NCI-H1694 treated with DMSO at 0.1 percent for 48 hours (cell line): ENCODE measurements at places on chromosomes 6 and 20.

GRCh38 chr6:109117346-109118035 is 22.2 kb downstream of the CEP57L1 start:
- DNase-seq = no peak

- DNase-seq = no peak
Observed at GRCh38 chr6:21295506-21296240, 297.9 kb upstream of the SOX4 start.

DNA sequence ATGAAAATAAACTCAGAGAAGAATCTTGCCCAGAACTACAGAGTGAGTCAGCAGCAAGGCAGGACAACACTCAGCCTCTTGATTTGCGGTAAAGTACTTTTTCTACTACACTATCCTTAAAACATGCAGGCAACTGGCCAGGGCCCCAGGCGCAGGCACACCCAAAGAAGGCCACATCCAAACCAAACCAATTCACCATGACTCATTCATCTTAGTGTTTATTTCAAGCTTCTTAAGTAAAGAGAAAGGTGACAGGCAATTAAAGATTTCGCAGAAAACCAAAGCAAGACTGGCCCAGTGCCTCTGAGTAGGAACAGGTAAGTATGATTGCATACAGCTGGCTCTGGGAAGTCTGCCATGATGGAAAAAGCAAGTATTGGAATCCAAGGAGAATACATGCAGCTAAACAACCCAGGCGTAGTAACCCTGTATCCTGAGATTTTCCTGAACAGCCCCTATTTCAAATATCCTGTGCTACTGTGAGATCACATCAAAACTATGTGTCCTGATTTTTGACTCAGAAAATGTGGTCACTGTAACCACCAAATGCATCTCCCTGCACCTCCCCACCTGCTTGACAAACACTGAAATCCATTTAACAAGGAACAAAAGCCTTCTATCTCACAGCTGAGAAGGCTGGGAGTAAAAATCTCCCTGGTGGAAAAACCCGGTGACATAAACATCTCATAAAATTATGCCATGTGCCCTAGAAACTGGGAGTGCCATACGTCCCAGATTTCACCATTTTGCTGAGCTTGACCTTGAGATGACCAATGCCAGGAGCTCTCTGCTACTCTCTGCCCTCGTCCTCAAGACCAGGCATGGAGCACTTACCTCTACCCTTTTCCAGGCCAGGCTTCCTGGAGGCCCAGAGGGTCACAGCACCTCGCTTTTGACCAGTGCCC is 12.4 kb downstream of the WFDC3 start:
- no peak for DNase-seq

DNA sequence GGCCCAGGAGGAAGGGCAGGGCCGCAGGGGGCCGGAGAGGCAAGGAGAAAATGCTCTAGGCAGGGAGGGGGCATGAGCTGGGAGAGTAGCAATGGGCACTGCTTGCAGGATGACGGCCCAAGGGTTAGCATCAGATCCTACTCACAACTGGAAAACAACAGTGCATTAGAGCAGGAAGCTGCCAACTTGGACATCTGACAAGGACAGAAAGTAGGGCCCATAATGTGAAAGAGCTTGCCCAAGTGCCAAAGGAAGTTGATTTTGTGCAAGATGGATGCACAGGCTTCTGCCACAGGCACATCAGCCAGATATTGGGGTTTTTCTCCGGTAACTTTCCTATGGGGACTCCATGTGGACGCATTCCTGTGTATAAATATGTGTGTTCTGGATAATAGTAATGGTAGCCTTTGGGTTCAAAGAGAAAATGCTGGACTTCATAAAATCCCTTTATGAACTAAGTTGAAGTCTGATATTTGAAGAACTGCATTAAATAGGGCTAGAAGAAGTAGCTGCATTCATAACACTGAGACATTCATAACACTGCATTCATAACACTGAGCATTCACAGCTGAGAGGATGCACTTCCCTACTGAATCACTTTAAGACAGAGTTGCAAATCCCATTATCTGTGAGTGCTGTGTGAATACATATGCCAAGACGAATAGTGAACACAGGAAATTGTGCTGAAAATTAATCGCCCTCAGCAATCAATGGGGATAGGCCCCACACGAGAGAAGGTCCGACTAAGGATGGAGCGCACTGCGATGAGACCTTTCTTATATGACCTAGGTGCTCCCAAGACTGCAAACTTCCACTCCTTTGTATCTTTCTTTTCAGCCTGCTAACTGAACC is 235.6 kb upstream of the PRDM1 start:
- no peak for DNase-seq

- no peak for DNase-seq
Observed at GRCh38 chr6:112235956-112236355, 18.4 kb downstream of the LAMA4 start.

DNA sequence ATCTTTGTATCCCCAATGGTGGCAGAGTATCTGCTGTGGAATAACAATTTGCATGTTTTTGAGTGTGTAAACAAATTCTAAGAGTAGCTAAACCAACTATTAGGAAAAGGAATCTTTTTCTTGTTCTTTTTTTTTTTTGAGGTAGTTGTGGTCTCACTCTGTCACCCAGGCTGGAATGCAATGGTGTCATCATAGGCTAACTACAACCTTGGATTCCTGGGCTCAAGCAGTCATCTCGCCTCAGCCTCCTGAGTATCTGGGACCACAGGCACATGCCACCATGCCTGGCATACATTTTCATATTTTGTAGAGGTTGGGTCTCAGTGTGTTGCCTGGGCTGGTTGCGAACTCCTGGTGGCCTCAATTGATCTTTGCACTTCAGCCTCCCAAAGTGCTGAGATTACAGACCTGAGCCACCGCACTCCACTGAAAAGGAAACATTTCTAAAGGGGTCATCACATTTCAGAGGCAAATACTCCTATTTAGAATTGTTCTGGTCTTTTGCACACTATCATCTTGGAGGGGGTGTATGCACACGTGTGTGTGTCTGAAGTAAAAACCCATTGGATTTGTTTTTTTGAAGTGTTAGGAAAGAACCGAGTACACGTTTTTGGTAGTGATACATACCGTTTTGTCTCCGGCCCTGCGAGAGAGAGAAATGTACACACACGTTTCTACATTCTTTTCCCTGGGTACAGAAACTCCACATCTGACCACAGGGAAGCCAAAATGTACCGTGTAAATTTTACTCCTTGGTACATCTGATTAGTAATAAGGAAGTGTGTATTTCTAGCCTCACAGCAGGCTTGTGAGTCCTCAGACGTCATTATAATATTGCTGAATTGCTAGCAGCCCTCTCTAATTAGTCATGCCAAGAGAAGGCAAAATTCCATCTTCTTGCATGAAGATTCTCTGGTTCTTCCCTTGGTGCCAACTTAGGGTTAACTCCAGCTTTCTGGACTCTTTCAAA is 183.6 kb downstream of the JARID2 start:
- DNase-seq = no peak

DNA sequence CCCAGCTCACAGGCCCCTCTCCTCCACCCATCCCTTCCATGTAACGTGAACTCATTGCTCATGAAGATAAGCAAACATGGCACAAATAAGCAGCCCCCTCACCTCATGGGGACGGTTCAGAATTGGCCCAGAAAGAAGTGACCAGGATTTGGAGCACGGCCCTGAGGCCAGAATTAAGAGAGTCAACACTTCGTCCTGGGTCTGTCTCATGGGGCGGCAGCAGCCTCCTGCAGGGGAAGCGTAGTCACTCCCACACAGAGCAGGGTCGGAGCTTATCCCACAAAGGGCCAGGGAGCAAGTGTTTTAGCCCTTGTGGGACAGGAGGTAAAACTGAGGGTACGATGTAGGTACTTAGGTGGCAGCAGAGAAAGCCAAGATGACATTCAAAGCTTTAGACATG is 28.6 kb upstream of the DACT2 start:
- no peak for DNase-seq

DNA sequence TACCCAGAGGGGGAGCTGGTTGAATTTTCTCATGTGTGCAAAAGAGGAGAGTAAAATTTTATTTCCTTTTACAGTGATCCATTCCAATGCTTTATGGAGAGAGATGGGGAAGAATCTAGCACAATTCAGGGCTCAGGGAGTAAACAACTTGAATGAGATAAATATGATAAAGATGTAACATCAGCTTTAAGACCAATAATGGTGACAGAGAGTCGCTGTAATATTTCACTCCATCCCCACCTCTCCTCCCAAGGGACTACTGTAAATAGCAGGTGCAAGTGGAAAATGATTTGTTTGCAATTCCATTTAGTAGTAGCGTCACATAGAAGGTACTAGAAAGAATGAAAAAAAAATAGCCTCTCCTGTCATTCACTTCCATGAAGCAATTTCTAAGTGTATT is 4.8 kb downstream of the CRISP3 start:
- no peak for DNase-seq

GRCh38 chr6:99607416-99608036 is 893 bp downstream of the PRDM13 start:
- DNase-seq = no peak

DNA sequence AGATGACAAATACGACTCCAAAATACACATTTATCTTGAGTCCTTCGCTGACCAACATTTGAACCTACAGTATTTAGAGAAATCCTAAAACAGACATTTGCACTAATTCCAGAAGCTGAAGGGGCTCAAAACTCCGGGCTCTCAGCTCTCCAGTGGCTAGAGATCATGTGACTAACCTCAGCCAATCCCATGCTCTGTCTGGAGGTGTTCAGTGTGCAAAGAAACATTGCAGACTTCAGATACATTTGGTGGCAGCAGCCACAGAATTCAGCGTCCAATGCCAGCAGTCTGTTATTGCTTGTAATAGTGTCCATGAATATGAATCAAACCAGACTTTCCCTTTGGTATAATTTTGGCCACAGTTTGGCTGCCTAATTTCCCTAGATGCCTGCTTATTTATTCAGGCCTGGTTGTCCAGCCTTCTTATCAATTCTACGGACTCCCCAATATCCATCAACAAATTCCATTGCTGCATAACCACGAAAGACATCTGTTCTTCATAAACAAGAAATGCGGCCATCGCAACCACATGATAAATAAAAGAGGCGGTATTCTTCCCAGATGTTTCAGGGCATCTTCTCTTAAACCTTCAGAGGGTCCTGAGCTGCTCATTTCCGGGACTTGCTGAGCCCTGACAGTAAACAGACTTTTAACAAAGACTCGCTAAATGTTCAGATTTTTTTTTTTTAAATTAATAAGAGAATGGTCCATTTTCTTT is 14.5 kb upstream of the CYP24A1 start:
- DNase-seq = no peak

DNA sequence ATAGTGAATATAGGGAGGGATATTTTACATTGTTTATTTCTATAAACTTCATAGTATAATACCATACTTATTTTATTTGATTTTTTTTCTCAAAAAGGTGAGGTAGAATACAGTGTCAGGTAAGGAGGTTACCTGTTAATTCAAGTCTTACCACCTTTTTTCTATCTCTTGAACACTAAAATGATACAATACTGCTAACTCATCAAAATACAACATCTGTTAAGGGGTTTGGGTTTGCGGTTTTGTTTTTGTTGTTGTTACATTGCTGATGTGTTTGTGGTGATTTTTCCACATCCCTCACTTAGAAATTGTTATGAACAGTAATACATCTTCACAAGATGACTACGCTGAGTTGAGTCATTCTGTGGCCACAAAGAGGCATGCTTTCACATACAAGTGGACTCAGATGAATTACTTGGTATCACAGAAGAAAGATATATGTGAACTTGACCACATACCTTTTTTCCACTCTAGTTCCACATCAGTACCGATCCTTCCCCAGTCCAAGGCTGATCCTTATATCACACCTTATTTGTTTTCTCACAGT is 139.4 kb upstream of the ID4 start:
- no peak for DNase-seq

DNA sequence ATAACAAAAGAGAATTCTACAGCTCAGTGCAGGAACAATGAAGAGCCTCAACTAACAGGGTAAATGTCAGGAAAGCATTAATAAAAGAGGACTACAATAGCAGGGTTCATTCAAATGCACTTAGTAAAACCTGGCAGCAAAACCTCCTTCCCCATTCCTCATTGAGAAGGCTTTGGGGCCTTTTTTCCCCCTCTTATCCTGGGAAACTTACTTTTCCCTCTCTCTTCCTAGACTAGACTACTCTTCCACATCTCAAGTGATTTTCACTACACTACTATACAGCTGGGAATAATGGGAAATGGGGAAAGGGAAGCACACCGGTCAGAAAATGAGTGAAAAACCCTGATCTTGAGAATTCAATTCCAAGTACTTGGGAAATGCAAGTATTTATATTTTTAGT is 10.1 kb downstream of the ROMO1 start:
- DNase-seq = no peak

GRCh38 chr6:20364327-20364726 is 37.4 kb upstream of the E2F3 start:
- no peak for DNase-seq

GRCh38 chr6:12393100-12393499 is 102.9 kb downstream of the EDN1 start:
- DNase-seq = no peak
